ENCODE measurements at places on chromosomes 5 and 9. TPM values are rescaled to one million over a fixed set of nuclear protein-coding genes. Genes with fewer than 3 reads are reported as not detected.

Gene ANKRD55
- total RNA-seq = 3.5 TPM

DNA sequence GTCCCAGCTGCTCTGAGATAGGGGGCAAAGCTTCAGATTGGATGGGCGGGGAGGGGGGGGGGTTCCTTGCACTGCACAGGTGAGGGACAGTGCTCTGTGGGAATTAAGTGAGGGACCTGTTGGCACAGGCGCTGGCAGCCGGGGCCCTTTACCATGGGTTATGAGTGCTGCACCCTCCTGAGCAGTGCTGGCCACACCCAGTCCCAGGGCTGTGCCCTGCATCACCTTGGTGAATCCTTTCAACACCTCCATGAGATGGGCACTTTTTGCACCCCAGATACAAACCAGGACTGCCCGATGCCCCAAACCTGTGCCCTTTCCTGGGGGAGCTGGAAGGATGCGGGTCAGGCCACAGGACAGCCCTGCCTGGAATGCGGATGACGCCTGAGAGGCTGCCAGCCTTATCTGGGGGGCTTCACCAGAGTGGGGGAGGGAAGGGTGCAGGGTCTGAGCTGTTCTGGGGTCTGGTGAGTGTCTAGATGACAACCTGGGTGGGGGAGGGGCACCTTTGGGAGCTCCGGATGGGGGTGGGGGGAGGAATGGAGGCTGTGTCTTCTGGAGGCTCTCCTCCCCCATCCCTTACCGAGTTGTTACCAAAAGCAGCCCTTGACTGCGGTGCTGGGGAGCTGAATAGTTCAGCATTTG lies 5.2 kb downstream of the CRB2 start:
- DNase-seq = no peak

GRCh38 chr9:123556464-123557435 lies 200.8 kb downstream of the CRB2 start:
- DNase-seq = no peak

DNA sequence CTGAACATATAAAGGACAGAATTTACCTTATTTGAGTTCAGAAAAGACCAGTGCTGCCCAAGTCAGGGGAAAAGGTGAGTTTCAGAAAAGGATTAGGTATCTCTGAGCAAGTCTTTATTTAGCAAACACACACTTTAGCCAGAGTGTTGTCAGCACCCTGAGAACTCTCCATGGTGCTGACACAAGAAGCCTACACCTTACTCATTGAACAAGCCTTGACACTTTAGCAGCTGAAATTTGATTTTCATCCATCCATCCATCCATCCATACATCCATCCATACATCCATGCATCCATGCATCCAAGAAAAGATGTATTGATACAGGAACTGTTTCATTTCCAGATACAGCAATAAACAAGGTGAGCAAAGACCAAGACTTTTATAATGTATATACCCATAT lies 311.2 kb downstream of the TRIM32 start:
- DNase-seq = no peak

Measured in activated CD4-positive, alpha-beta memory T cell treated with anti-CD3 and anti-CD28 coated beads, Interleukin-2, amount 10 ng/mL, durations not matched to agents 7 days and 5 days (primary cell).